ENCODE measurements at places on chromosomes 13 and 19. TPM values are rescaled to one million over a fixed set of nuclear protein-coding genes. Genes with fewer than 3 reads are reported as not detected.

- DNase-seq, result peak; percentile 5
Measured at GRCh38 chr13:76016799-76017400, 380.8 kb downstream of the LMO7 start.

SULT2A1 gene
- total RNA-seq, result not detected

DNA sequence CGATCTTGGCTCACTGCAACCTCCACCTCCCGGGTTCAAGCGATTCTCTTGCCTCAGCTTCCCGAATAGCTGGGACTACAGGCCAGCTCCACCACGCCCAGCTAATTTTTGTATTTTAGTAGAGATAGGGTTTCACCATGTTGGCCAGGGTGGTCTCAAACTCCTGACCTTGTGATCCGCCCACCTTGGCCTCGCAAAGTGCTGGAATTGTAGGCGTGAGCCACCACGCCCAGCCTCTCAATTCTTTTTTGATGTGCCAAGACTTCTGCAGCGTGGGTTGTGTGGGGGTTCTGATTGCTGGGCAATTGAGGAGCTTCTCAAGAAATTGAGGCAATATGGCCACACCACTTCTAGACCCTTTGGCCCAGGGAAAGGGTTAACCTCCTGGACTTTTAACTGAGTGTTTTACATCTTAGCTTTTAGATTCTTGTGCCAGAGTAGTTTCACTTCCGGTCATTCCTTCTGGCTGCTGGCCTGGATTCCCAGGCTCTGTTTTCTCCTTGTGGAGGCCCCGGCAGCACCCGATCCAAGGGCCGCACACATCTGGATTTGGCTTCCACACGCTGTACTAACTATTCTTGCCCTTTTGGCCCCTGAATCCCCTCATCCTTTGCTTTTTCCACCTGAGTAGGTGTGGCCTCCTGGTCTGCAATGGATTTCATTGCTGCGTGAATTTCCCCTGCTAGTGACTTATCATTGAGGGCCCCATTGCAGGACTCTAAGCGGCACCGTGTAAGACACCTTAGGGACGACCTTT lies 14.7 kb downstream of the SMARCA4 start:
- DNase-seq, result no peak

KRTDAP gene
- total RNA-seq, result not detected

DNA sequence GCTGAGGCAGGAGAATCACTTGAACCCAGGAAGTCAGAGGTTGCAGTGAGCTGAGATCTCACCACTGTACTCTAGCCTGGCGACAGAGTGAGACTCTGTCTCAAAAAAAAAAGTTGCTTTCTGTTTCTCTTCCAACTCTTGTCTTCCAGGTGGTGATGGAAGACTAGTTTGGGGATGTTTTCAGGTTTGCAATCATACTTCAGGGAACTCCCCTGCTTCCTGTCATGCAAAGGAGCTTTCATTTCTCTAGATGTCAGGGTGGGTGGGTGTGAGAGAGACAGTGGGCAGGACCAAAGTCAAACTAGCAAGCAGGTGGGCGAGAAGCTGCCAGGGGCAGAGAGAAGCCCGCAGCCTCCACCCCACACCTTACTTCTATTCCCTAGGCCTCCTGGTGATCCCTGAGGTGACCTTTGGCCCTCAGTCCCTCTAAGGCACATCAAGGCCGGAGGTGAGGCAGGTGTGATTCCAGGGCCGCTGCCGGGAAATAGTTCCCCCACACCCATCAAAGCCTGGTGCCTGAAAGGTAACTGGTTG lies 25.7 kb downstream of the CCNE1 start:
- DNase-seq, result no peak

ZNF541 gene
- not detected for total RNA-seq

EPSTI1 gene
- 0.86 TPM for total RNA-seq

GRCh38 chr19:54902061-54902460 lies 3.9 kb upstream of the NCR1 start:
- DNase-seq, result no peak

DNA sequence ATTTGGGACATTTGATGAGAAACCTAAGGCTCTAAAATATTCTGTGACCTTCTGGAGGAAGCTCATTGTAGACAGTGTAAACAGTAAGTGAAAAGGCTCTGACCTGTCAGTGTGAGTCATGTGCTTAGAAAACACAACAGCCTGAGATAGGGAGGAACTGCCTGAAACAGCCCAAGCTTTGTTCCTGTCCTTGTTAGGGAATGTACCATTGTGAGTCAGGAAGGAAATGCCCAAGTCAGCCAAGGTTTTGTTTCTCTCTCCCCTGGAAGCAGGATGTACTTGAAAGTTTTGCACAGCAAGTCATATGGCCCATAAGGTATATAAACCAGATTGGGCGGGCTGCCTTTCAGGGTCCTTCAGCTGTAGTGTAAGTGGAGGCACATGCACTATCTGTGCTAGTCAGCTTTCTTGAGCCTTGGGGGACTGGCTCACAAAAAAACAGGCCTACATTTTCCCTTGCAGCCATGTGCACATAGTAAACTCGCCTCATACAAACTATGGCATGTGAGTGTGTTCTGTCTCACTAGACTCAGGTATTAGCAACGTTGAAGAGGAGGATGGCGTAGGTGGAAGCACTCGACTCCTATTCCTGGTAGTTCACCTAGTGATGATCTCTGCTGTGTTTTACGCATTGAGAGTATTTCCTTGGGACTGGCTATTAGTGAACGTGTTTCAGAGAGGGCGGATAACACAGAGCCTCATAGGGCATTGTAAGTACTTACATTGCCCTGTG lies 141.2 kb upstream of the KLHL1 start:
- peak; percentile 4 for DNase-seq

TMC4 gene
- not detected for total RNA-seq

- peak; percentile 69 for DNase-seq
Measured at GRCh38 chr19:30784850-30785457, 412.8 kb downstream of the ZNF536 start.

LRRC4B gene
- 5.6 TPM for total RNA-seq

GRCh38 chr13:113863524-113864272 lies at the start of gene GAS6:
Gene GAS6, minus strand, starts transcription at chr13:113864076. Its CDS starts 156 bp downstream, at chr13:113863920.
- DNase-seq, result peak; percentile 50

SGCG gene
- 0.09 TPM for total RNA-seq

JSRP1 gene
- 1.6 TPM for total RNA-seq

DNA sequence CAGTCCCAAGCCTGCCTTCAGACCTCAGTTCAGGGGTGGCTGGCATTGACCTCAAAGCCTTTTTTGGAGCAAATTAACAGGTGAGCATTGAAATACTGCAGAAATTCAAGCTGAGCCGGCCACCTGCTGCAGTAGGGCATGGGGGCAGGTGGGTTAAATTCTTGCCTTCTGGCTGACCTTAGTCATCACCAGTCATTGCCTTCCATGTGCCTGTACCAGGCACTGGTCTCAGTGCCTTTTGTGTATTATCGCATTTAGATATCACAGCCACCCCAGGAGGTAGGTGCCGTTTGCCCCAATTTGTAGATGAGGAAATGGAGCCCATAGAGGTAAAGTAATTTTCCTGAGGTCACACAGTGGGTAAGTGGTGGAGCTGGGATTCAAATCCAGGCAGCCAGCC lies 7.2 kb downstream of the PPP1R37 start:
- DNase-seq, result no peak

SIGLEC12 gene
- not detected for total RNA-seq

GRCh38 chr13:48876289-48876688 lies 99.4 kb upstream of the FNDC3A start:
- DNase-seq, result no peak

PRR22 gene
- 2.7 TPM for total RNA-seq

GRCh38 chr19:29505097-29505824 lies 20.5 kb upstream of the VSTM2B start:
- DNase-seq, result no peak

DNA sequence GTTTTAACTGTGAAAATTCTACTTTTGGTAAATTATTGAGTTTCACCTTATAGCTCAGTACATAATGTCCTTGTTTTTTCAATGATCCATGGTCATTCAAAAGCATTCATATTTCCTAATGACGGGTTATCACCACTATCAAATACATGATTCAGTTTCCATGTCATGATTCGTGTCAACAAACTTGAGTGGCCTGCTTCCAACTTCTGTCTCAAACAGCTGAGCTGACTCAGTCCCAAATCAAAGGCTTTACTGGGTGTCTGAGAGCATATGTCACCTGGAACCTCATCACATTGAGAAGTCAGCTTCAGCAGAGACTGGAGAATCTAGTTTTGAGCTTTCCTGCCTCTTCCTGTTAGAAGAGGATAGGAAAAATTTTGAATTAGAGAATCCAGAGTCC lies 40.3 kb upstream of the SGCG start:
- DNase-seq, result peak; percentile 54

GRCh38 chr19:3167533-3168272 lies 10.9 kb upstream of the S1PR4 start:
- DNase-seq, result no peak

DNA sequence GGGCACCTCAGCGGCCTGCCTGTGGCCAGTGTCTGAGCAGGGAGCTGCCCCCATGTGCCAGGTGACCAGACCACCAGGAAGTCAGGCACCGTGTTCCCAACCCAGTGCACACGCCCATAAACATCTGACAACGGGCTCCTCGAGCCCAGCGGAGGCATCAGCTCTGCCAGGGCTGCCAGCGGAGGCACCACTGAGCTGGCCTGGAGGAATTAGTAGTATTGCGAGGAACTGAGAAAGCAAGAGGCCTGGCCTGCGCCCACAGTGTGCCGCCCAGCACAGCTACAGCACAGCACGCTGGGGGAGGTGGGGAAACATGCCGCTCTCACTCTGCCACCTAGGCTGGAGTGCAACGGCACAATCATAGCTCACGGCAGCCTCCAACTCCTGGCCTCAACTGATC lies 44.6 kb downstream of the ANKRD27 start:
- DNase-seq, result no peak
